ENCODE measurements at places on chromosomes 2 and 18.

DNA sequence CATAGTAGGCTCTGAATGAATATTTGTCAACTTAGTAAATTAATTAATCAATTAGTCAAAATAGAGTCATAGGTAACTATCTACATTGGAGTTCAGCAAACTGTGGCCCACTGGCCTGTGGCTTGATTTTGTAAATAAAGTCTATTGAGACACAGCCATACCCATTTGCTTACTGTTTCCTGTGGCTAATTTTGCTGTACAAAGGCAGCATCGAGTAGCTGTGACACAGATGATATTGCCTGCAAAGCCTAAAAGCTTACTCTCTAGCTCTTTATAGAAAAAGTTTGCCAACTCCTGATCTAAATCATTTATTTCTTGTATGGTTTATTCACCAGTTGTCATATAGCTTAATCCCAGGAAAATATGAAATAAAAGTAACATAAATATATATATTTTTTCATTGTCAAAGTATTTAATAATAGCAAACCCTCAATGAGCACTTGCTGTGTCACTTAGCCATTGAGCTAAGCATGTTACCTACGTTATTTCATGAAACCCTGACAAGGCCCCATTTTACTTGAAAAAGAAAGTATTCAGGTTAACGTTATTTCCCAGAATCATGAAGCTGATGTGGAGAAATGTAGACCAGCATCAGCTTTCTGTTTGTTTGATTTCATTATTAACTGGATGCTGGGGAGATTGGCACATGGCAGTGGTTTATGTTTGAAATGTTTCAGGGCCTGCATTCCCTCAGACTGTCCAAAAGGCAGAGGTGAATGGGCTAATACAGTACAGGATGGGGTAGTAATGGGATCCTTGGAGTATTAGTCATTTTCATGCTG, 69.6 kb downstream of the ICOS start:
- DNase-seq, result no peak

DNA sequence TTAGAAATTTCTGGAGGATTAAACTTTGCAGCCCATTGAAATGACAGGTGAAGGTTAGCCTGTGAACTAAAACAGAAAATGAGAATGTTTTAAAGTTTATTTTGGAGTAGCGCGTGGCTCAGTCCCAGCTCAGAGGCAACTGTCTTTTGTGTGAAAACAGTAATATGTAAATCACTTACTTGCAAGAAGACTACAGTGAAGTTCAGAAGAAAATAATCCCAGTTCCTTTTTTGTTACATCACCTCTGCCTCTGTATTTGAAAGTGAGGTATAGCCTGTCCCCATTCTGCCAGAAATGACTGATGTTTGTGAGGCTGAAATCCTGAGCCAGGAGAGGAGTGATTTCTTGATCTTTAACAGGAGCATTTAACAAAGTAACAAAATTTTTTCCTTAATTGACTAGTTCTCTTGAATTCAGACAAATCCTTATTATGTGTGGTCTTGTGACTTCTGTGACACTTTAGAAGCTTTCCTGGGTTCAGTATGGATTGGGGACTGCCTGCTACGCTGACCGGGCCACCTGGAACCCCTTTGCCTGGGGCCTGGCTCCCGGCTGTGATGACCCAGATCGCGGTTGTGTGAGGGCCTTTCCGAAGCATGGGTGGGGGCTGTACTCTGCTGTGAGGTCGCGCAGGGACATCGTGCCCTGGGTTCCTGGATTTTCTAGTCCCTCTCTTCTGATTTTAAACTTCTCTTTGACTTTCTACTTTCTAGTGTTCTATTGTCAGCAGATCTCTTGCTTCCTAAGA, 24.3 kb downstream of the TRAPPC12 start:
- no peak for DNase-seq

DNA sequence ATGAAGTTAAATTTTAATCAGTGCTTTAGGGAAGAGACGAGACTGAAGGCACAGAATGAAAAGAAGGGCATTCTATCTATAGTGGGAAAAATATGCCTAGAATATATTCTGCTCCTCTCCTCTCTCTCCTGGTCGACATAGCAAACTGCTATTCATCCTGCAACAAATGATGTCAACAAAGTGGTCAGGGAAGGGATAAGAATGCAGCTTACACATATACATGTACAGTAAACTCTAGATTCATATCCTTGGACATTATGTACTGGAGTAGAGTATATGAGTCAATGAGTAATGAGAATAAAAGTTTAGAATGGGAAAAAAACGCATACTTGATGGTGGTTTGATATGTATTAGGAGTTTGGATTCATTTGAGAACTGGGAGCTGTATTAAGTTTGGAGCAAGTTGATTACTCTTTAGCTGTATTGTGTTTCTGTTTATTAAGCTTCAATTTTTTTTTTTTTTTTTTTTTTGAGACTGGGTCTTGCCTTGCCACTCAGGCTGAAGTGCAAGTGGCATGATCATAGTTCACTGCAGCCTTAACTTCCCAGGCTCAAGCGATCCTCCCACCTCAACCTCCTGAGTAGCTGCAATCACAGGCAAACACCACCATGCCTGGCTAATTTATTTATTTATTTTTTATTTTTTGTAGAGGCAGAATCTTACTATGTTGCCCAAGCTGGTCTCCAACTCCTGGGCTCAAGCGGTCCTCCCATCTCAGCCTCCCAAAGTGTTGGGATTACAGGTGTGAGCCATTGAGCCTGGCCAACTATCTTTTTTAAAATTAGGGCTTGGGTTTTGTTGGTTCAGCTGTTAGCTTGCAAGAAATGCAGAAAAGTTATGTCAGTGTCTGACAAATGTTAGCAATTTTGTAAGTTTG, 53.8 kb downstream of the STAT1 start:
- DNase-seq, result no peak

DNA sequence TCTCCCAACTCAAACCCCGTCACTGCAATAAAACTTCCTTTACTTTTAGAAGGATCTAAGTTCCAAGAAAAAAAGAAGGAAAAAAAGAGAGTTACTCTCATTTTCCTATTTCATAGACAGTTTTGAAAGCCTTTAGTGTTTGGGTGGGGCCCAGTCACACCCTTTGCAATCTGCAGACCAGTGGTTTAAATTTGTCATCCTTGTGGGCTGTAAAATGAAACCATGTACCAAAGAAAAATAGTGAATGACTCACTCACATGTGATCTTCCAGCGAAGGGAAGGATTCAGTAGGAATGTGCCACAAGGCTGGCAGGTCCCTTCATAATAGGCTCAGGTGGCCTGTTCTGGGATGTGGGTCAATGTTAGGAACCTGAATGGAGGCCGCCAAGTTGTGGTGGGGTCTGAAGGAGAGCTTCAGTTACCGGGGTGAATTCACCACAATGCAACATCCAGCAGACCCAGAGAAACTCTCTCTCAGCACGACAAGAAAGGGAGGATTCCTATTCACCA, 28.3 kb downstream of the ANXA4 start:
- peak; percentile 30 for DNase-seq

GRCh38 chr18:48095726-48096125, 165.3 kb upstream of the SMAD2 start:
- DNase-seq, result no peak

DNA sequence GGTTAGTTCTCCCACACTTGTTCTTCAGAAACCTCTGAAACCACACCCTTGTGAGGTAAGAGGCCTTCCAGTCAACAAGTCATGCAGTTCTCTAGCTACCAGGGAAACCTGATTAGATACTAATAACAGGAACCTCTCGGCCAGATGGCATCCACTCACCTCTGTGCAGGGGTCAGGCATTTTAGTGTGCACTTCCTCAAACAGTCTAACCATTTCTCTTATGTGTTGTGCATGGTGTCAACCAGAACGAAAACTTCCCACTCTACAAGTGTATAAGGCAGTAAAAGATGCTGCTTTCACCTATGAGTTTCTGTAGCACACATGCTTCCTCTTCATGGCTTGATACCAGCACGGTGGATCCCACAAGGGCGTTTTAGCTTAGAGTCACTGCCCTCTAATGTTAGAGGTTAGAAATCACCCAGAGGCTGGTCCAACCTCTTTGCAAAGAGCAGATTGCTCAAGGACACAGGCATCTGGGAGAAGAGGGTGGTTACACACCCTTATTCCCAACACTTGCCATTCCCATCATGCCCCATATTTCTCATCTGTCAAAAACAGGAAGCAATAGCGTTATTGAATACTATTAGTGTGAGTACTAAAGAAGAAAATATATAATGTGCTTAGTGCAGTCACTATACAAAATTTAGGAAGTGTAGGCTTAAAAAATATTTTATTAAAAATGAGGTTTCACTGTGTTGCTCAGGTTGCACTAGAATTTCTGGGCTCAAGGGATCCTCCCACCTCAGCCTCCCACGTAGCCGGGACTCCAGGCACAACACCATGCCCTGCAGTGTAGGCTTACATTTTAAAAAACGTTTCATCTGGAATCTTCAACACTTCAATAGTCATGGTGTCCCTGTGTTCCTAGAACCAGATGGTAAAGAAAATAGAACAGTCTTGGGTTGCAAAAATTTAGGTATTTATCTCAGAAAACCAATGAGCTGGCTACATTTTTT, 34.5 kb upstream of the RAB31 start:
- peak; percentile 76 for DNase-seq

GRCh38 chr2:10753156-10753555, 31.7 kb downstream of the ATP6V1C2 start:
- no peak for DNase-seq

- no peak for DNase-seq
Measured at GRCh38 chr2:183123959-183124221, 353 bp upstream of the NUP35 start.

DNA sequence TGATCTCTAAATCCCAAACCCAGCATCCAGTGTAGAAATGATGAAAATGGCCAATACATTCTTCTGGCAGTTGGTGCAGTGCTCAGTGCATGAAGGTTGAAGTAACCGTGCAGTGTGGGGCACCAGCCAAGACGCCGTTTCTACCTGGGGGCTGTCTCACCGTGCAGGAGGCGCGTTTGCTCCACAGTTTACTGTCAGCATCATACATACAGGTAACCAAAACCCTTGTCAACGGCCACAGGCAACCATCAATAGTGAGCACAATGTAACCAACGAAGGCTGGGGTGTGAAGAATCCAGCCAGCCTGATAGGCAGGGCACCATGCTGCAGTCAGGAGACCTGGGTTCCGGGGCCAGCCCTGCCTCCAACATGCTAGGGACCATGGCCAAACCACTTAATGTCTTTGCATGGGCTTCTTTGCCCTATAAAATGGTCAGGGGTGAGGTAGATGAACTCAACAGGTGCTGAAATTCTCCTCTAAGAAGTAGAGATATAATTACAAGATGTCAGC, 127.5 kb upstream of the ID2 start:
- no peak for DNase-seq

GRCh38 chr18:70491734-70492348, 203.0 kb downstream of the SOCS6 start:
- peak; percentile 64 for DNase-seq

DNA sequence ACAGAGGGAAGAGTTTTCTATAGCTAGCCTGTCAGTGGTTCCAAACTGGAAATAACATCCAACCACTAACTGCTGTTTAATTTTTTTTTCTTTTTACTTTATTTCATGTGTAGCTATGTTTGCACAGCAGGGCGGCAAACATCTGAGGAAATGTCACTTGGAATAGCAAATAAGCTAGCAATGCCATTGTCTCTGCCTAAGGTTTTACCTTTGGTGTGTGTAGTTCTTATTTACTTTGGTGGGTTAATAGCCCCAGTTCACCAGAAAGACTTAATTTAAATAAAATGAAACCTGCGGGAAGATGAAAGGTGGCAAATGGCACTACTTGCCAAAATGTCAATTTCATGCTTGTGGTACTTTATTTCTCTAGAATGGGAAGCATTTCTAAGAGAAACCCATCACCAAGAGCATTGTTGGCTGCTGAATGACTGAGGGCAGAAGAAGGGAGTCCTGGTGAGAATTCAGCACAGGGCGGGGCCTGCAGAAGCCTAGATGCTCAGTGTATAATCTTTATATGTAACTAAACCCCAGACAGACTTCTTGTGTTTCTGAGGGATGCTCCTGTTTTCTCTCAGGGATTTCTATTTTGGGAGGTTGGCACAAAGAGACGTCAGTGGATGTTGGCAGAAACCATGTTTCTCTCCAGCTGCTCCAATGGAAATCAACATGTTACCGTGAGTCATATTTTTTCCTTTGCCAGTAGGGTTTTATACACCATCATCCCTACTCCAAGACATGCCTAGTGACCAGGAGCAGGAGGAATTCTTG, 300.4 kb upstream of the NT5C1B start:
- DNase-seq, result no peak

GRCh38 chr2:200216310-200216709, 90.2 kb upstream of the SPATS2L start:
- peak; percentile 28 for DNase-seq

DNA sequence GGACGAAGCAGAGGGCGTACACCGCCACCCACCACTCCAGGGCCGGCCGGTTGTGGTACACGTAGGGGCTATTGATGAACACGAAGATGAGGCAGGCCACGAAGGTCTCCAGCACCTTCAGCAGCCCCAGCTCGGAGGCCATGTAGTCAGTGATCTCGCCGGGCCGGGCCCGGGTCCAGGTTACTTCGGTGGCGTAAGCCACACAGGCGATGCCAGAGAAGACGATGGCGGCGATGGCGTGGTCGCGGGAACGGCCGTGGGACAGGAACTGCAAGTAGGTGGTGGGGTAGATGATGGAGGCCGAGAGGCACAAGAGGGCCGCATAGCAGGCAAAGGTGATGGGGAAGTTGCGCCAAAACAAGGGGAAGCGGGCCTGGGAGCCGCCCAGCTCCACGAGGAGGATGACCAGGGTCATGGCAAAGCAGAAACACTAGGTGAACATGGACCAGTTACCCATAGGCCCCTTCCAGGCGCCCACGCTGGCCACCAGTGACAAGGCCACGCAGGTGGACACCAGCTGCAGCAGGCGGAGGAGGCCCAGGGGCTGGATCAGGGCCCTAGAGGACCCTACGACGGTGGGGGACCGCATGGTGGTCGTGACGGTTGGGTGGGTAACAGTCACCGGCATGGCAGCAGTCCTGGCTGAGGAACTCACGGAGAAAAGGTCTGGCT, 128.4 kb upstream of the FAM98A start:
- no peak for DNase-seq

- DNase-seq, result no peak
Measured at GRCh38 chr2:207594264-207594663, 30.9 kb downstream of the METTL21A start.

GRCh38 chr2:61368687-61369665, 101.9 kb downstream of the USP34 start:
- no peak for DNase-seq

DNA sequence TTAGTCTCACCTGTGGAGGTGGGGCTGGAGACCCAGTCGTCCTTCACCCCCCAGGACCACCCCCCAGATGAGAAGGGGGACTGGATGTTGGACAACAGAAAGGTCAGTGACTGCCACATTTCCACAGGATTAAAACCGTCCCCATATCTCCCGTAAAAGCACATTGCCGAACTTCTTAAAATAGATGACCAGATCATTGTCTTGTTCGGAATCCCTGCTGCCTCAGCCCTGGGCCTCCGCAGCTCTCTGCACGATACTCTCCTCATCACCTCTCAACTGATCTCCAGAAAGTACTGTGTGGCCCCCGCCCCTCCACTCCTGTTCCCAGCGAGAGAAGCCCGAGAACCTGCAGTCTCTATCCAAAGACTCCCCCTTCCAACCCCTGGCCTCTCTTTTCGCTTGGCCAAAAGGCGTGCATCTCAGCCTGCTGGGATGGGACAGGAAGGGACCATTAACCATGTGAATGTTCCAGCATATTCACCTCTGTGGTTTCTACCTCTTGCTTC, 13.2 kb downstream of the LRRFIP1 start:
- no peak for DNase-seq

Data from KBM-7 (cell line).